ENCODE measurements at places on chromosomes 7 and 10. TPM values are rescaled to one million over a fixed set of nuclear protein-coding genes. Genes with fewer than 3 reads are reported as not detected.
A peak's percentile ranks its signal among the peaks of the same experiment; 100 is the strongest.

DNA sequence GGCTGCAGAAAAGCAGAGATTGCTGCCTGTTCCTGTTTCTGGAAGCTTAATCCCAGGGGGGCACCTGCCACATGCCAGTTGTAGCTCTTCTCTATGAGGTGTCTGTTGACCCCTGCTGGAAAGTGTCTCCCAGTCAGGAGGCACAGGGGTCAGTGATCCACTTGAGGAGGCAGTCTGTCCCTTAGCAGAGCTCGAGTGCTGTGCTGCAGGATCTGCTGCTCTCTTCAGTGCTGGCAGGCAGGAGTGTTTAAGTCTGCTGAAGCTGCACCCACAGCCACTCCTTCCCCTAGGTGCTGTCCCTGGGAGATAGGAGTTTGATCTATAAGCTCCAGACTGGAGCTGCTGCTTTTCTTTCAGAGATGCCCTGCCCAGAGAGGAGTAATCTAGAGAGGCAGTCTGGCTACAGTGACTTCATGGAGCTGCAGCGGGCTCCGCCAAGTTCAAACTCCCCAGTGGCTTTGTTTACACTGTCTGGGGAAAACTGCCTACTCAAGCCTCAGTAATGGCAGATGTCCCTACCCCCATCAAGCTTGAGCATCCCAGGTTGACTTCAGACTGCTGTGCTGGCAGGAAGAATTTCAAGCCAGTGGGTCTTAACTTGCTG lies 57.6 kb upstream of the CROT start:
- DNase-seq, result no peak

DNA sequence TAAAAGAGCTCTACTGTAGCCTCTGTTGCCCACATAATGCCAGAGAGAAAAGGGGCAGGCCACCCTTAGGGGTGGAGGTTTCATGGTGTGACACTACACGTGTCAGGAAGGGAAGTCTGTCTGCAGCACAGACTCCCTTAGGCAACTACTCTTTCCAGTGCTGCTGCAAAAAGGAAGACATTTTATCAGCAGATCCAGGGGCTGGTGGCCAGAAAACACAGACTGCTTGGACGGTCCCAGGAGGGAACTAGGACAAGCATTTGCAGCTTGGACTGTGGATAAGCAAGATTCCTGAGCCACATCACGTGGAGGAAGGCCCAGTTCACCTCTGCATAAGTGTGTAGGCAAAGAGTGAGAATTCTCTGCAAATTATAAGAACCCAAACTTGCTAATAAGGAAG lies 220.8 kb downstream of the FANK1 start:
- DNase-seq, result no peak

GRCh38 chr7:74575083-74575784 lies 82.3 kb upstream of the GTF2I start:
- no peak for DNase-seq

DNA sequence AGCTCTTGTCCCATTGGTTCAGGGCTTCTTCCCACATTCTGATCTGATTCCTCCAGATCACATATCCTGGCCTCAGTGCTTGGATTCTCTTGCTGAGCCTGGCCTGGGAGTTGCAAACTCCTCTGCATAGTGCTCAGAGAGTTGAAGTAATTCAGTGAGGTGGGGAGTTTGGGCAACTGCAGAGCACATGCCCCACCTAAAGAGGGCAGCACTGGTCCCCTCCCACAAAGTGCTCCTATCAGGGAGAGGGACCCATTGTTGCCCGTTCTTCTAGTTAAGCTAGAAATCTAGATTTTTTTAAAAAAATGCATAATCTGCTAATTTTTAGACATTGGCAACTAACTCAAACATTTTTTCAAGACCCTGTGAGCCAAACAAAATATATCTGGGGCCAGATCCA lies 45.1 kb downstream of the CHN2 start:
- no peak for DNase-seq

DNA sequence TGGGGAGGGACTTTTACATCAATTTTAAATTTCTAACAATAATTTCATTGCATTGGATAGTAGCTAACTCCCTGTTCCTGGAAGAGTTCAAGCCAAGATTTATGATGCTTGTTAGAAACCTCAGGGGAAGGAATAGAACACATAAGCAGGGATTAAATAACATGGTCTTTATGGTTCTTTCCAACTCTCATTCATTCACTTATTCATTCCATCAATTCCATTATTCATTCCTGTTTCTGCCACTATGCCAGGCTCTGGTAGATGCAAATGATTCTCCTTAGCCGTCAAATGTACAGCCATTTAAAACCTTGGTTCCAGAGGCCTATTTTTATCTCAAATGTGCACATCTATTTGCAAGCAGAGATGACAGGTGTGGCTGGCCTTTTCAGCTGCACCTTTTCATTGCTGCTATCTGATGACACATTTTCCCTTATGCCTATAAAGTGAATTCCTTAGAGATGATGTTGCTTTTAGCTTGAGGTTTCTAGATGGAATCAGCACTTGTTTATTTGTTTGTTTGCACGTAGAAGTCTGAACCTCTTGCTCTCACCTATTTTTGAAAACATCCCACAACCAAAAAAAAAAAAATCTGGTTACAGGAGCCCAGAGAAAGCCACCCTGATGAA lies 205.7 kb upstream of the IGFBP3 start:
- DNase-seq, result no peak

DNA sequence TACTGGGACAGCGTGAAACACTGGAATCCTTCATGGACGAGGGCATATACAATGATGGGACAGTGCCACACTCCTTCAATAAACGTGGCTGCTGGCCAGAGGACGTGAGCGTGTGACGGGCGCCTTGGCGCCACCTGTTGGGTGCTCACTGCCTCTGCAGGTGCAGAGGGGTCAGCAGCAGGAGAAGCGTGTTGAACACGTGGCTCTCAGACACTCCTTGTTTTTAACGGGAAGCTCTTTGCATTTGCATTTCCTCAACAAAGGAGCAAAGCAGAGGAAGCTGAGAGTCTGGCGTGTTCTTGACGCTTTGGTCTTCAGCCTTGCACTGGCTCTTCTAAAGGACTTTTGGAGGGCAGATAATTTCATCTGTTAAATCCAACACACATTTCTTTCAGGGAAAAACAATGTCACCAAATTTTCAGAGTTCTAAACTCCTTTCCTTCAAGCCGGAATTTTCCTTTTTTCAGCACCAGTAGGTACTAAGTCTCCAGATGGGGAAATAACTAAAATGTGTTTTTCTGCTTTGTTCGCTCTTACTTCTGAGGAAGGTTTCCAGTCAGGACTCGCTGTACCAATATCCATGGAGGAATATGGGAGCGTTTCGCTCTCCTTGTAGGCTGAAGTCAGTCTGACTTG lies 2.9 kb upstream of the GET4 start:
- DNase-seq, result peak; percentile 38

DNA sequence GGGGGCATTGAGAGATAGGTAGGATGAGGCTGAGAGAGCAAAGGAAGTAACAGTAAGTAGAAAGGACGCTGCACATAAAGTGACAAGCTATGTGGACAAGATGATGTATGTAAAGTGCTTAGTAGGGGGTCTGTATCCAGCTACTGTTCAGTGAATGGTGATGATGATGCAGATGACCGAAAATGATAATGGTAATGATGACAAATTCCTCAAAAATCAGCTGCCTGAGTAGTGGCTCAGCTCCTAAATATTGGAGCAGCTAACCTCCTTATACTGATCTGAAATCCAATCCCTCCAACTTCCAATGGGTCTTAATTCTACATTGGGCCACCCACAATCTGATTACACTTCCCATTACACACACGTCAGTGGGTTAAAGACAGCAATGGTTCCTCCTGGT lies 27.1 kb upstream of the KCNMA1 start:
- DNase-seq, result no peak

GRCh38 chr7:42143711-42144600 lies 93.1 kb downstream of the GLI3 start:
- DNase-seq, result no peak

DNA sequence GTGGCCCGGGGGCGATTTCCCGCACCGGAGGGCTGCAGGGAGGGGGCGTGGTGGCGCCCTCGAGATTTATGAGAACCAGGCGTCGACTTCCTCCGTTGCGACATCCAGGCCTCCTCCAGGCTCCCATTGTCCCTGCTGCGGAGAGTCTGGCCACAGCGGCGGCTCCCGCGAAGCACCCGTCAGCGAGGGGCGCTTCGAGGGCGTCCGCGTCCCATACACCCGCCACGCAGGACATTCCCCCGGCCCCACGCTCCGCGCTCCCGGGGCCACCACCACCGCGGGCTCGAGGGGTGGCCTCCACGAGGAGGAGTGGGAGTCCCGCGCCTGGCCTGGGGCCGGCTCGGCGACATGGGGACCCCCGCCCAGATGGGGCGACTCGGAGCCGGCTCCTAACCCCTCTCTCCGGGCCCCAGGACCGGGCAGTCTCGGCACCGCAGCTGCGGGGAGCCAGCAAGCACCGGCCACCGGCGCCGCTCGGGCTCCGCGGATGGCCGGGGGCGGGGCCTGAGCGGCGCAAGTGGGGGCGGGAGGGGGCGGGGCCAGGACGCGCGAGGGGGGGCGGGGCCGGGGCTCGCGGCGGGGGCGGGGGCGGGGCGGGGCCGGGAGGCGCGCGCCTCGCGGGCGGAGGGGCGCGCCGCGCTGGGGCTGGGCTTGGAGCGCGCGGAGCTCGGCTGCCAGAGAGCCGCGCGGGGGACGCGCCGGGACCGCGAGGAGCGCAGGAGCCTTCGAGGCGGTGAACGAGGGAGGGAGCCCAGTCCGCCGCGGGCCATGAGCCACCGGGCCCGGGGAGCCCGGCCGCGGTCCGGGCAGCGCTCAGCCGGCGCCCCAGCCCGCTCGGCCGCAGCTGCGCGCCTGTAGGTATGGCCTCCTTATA lies at the start of gene SH2B2:
Gene SH2B2, plus strand, starts transcription at position 632 of the 874 bp plus-strand sequence. CDS start 13,683 bp downstream, outside the sequence.
- no peak for DNase-seq

- no peak for DNase-seq
These were observed 67.2 kb downstream of the CCSER2 start for GRCh38 chr10:84395581-84395980.

- no peak for DNase-seq
These were observed 438.1 kb downstream of the MDFIC start for GRCh38 chr7:115359955-115360354.

- DNase-seq, result no peak
These were observed 50.0 kb upstream of the PPP1R3C start for GRCh38 chr10:91682912-91683311.

DNA sequence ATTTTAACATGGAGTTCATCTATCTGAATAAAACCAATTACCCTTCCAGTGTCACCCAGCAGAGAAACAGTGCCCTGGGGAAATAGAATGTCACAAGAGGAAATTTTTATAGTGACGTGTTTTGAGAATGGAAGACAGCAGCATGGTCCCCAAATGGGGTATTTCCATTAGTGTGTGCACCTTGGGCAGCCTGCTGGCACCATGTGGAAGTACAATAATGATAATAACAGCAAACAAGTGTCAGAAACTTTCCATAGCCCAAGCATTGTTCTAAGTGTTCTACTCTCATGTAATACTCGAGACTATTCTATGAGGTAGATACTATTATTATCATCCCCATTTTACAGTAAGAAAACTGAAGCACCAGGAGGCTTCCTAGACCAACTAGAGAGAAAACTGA lies 2.2 kb upstream of the PDE1C start:
- no peak for DNase-seq

GRCh38 chr10:70320751-70321150 lies 36.9 kb upstream of the NPFFR1 start:
- DNase-seq, result no peak

- no peak for DNase-seq
These were observed 72.7 kb upstream of the PALS2 start for GRCh38 chr7:24500599-24500998.

- no peak for DNase-seq
These were observed 11.0 kb upstream of the TLL2 start for GRCh38 chr10:96524741-96525140.

GRCh38 chr10:4240608-4241197 lies 455.7 kb upstream of the KLF6 start:
- DNase-seq, result peak; percentile 68

DNA sequence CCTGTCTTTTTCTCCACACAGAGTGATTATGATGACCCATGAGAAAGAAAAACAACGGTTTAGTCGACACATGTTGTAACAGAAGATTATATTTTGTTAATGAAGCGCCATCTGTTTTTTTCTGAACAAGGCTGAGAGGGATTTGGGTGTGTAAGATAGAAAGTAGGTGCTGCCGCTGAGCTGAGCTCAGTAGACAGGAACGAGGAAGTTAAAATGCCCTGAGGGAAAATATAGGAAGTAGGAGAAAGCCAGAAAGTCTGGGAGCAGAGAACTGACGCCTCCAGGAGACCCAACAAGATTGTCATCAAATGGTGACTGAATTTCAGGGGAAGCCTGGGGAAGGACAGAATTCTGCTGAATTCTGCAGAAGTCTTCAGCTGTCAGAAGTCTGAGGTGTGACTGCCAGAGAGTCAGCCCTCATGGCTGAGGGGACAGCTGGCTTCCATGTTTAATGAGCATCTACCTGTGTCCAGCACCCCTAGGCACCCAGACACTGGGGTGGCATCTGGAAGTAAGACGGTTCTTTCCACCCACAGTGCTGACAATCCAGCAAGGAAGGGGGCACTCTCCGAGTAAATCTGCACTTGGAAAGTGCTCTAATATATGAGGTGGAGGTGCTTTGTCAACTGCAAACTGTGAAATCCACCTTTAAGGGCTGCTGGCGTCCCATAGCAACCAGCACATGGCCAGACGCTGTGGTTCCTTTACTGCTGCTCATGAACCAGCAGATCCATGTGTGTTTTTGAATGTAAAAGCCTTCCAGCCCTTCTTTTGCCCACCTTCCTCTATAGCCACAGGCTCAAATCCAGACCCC lies 12.5 kb upstream of the TSPAN15 start:
- DNase-seq, result no peak

GRCh38 chr7:24378871-24379616 lies 95.1 kb downstream of the NPY start:
- DNase-seq, result peak; percentile 7

DNA sequence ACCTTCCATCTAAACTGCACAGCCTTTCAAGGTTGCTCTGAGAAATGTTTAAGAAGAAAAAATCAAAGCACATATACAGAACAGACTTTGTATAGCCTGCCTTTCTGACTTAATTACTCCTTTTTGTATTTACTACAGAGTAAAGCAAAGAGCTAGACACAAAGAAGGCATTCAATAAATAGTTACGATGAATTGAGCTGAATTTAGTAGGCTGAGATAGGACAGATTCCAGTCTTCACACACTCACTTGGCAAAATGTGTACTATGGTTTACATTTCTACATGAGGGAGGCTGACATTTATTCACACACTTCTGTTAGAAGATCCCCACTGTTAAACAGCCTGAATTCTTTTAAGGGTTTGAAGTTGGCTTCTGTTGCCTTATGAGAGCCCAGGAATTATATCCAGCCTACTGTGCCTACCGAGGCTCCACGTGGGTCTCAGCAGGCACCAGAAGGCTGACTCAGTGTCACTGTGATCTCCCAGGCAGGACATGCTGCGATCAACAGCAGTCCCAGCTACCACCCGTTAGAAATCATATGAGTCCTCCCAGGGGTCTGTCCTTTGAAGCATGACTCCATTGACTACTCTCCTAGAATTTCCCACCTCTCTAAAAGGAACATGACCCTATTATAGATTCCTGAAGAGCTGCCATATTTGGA lies 24.5 kb upstream of the SLC25A13 start:
- DNase-seq, result no peak

ALKBH4 gene
- 5.6 TPM for polyA plus RNA-seq

TACC2 gene
- 19.4 TPM for polyA plus RNA-seq

LAMB1 gene
- polyA plus RNA-seq, result 290 TPM

WIPF3 gene
- polyA plus RNA-seq, result not detected

SLC16A9 gene
- polyA plus RNA-seq, result 0.06 TPM

CPN1 gene
- polyA plus RNA-seq, result not detected

GHRHR gene
- polyA plus RNA-seq, result not detected

GIMAP6 gene
- not detected for polyA plus RNA-seq

PLEKHS1 gene
- not detected for polyA plus RNA-seq

Measured in AG04450 (cell line).